ENCODE measurements at places on chromosomes 4 and X.
A peak's percentile ranks its signal among the peaks of the same experiment; 100 is the strongest.

DNA sequence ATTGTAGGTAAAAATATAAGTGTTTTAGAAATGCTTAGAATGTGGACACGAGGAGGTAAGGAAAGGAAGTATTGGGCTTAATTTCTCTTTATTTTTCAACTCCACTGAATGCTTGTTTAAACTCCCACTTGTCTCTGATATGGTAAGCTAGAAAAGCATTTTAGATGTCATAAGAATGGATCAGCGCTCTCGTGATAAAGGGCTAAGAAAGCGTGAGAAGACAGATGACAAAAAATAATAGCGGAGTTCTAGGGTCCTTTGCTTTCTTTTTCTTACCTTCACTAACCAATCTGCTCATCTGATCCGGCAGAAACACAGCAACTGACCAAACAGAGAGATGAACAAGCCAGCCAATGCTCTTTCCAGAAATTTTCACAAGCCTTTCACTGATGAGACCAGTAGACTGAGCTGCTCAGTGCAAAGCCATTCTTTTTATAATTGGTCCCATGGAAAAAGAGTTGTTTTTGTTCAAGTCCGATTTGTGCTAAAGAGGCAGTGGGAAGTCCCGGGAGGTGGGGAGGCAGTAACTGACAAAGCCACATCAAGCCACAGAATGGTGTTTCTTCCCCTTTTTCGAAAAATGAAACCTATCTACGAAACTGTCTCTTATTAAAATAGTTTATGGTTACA is at the start of gene TASL:
TASL (minus strand) TSS at position 405 of the 630 bp plus-strand sequence. CDS start 17,411 bp downstream, outside the sequence.
- DNase-seq, result peak; percentile 6

DNA sequence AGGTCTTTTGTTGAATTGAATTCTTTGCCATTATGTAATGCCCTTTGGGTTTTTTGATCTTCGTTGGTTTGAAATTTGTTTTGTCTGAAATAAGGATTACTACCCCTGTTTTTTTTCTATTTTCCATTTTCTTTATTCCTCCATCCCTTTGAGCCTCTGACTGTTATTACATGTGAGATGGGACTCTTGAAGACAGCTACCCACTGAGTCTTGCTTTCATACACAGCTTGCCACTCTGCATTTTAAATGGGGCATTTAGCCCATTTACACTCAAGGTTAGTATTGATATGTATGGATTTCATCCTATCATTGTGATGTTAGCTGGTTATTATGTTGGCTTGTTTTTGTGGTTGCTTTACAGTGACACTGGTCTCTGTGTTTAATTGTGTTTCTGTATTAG is 736.2 kb upstream of the GRID2 start:
- DNase-seq, result no peak

DNA sequence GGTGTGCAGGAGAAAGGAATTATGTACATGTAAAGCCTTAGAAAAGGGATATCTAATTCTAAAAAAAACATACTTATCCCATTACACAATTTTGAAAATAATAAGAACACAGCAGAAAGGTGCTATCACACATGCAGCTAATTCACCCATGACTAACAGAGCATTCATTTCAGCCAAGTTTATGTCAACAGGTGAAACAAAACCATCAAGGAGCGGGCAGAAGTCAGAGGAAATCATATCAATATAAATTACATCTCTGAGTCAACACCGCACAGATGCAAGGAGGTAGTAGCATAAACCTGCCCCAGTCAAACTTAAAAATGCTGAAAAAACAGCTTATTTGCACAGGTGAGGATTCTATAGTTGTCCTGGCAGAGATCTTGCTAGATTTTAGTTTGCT is 197.9 kb downstream of the PRDM5 start:
- DNase-seq, result no peak

DNA sequence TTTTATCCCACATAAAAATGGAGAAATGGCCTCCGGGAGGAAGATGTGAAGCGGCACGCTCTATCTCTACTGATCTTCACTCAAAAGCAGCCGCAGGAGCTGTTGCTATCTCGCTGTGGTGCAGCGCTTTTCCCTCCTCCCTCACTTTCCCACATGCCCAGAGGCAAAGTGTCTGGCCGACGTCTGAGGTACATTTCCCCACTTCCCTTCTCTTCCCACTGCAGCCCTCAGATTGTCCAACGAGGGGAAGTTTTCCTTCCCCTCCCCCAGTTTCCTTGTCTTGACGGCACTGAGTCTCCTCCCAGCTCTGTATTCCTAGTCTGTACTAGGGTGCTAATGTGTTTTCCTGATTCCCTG is 660 bp upstream of the COL25A1 start:
- DNase-seq, result no peak

- DNase-seq, result no peak
Measured at GRCh38 chr4:186943411-186943810, 219.8 kb upstream of the FAT1 start.

DNA sequence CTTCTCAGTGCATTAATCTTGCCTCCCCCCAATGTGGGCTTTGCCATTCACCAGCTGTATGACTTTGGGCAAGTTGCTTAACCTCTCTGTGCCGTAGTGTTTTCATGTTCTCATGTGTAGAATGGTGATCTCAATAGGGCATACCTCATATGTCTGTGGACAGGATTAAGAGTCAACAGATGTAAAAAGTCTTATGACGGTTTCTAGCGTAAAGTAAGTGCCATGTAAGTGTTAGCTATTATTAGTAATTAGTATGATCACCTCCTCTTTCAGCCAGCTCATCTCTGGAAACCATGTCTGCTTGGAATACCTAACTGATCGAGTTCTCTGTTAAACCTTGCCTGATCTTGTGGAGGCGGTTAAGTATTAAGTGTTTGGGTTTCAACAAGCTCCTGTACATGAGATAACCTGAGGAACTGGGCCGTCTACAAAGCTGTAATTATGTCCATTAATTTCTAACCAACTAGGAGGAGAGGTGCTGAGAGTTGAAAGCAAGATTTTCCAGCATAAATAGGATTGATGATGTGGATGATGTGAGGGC is 66.3 kb downstream of the TSC22D3 start:
- DNase-seq, result no peak

GRCh38 chrX:118627084-118627758 is 100.2 kb upstream of the IL13RA1 start:
- DNase-seq, result no peak

DNA sequence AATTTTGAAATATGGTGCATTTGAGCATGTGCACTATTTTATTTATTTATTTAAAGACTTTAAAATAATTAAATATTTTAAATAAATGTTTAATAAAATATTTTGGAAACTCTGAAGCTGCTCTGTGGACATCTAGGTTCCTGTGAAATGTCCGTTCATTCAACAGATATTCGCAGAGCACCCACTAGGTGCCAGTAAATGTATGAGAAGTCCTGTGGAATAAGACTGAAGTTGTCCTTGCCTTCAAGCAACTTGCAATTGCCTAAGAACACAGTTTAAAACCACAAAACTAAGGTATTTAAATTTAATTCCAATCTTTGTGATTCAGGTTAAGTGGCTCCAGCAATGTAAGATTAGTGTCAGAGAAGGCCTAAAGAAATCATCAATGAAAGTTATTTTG is 306.7 kb downstream of the GBA3 start:
- no peak for DNase-seq

DNA sequence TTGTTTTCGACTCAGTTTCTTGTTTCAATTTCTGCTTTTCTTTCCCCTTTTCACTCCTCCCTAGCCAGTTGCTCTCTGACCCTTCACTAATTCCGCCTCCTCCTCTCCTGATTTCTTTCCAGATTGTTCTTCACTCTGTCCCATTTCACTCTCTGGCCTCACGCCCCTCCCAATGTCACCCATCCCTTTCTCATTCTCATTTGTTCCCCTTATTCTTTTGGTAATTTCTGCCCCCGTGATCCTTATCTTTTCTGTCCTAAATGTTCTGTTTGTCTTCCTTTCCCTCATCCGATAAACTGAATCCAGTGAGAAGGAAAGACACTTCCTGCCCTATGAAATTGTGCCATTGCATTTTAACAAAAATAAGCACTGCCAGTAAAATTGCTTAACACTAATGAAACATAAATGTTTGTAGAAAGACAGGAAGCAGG is 94.5 kb upstream of the RASGEF1B start:
- DNase-seq, result no peak

- no peak for DNase-seq
Measured at GRCh38 chr4:151575646-151576045, 166.7 kb downstream of the FHIP1A start.

GRCh38 chr4:101500742-101501141 is 153.4 kb upstream of the PPP3CA start:
- no peak for DNase-seq

DNA sequence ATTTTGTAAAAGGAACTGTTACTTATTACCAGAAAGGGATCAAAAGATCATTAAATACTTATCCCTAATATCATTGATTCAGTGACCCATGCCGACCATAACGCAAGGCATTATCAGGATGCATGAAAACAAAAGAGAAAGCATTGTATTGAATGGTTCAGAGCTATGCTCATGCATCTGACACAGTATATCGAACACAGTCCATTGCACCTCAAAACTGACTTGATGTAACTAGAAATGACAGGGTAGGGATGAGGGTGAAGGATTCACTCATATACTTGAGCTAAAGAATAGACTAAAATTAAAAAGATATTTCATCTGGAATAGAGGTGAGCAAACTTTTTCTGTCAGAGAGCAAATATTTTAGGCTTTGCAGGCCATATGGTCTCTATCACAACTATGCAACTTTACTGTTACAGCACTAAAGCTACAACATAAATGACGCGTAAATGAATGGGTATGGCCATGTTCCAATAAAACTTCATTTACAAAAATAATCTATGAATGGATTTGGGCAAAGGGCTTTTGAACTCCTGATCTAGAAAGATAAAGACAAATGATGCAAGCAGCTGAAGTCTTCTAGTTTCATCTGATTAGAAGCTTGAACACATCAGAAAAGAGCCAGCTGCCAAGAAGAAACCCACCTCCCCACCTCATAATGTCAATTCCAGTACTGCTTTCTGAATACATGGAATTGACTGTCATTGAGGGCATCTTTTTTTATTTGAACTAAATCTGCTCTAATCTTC is 12.9 kb upstream of the SPP1 start:
- no peak for DNase-seq

DNA sequence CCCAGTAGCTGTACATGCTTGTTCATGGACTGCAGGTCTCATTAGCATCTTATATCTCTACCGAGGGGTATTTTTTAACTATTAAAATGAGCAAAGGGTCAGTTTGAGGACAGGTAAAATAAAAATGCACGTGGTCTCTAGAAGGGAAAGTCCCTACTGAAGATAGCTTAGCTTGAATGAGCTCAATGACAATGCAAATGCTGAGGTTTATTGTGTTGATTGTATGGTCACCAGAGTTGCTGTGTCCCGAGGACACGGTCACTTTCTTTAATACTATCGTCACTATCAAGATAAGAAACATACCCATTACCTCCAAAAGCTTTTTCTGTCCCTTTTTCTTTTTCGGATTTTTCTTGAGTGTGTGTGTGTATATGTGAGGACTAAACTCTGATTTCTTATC is 250.5 kb upstream of the PRKX start:
- DNase-seq, result no peak

GRCh38 chrX:41596596-41596995 is 92.2 kb upstream of the GPR34 start:
- DNase-seq, result no peak

Measured in stimulated activated CD4-positive, alpha-beta T cell treated with anti-CD3 and anti-CD28 coated beads, Interleukin-4, amount 100 ng/mL, for 4 hours (primary cell).